Adipocyte (in vitro differentiated cells): ENCODE measurements at places on chromosomes 1 and 21.

DNA sequence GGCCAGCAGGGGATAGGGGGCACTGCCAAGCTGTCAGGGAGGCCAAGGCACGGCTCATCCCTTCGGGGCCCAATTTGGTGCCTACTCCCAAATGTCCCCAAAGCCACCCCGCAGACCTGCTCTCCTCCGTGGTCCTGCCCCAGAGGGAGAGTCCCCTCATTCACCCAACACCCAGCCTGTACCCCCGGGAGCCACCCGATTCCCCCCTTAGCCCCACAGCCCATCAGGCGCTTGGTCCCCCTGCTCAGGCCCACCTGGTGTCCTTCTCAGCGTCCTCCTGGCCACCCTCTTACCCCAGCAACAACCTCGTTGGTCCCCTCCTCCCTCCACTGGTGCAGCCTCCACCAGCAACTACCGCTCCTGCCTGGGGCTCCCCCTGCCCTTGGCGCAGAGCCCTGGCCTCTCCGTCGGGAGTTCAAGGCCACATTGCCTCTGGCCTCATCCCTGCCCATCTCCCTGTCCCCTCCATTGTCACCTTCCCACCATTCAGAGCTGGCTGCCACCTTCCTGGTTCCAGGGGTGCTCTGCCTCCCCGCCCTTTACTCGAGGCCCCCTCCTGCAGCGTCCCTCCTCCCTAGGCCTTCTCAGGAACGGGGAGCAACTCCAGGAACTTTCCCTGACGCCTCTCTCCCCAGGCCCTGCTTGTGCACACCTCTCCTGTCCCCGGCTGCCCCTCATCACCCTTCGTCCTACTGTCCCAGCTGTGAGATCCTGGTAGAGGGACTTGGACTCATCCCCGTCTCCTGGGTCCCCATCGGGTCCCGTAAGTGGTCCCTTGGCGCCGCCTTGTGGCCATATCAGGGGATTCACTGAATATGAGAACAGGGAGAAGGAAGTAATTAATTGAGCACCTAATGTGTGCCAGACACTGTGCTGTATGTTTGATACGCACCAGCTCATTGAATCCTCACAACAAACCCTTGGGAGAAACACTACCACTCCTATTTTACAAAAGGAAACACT is 73.9 kb downstream of the RAP1GAP start:
- DNase-seq, result peak; percentile 83

DNA sequence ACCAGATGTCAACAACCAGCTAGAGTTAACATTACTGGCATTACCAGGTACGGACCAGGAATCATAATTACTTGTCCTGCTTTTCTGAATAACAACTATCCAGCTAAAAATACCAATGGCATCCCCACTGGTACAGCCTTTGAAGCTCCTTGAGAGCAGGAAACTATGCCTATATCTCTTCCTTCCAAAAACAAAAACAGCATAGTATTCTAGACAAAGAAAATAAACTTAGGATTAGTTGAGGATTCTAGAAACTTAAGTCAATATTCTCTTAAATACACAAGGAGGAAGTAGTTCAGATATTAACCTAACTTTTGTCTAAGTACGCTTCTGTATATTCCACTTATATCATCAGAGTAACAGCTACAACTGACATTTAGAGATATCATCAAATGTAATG is 3.0 kb downstream of the FUBP1 start:
- DNase-seq, result peak; percentile 44

- DNase-seq, result no peak
These were observed 588.4 kb downstream of the AJAP1 start for GRCh38 chr1:5242850-5243249.

GRCh38 chr1:210696709-210697108 is 368.0 kb downstream of the HHAT start:
- DNase-seq, result no peak

- DNase-seq, result no peak
These were observed 81.3 kb downstream of the NEK7 start for GRCh38 chr1:198238121-198238520.

DNA sequence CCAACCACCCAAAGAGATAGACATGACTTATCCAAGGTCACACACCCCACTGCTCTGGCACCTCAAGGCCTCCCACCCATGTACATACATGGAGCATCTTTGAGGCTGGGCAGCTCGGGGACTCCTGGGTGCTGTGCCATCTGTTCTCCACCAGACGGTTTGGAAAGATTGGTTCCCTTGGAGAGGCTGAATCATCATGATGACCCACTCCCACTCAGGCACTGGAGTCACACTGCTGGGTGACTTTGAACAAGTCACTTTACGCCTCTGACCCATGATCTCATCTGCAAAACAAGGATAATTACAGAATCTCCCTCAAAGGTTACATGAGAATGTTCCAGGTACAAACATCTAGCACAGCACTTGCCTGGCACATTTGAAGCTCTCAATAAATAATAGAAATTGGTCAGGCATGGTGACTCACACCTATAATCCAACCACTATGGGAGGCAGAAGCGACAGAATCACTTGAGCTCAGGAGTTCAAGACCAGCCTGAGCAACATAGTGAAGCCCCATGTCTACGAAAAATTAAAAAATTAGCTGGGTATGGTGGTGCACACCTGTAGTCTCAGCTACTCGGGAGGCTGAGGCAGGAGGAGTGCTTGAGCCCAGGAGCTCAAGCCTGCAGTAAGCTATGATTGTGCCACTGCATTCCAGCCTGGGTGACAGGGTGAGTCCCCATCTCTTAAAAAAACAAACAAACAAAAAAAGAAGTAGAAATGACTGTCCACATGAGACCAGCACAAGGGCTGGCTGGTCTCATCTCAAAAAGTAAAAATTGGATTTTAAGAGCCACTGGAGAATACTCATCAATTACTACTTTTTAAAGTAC is 74.9 kb downstream of the RRAGC start:
- no peak for DNase-seq

DNA sequence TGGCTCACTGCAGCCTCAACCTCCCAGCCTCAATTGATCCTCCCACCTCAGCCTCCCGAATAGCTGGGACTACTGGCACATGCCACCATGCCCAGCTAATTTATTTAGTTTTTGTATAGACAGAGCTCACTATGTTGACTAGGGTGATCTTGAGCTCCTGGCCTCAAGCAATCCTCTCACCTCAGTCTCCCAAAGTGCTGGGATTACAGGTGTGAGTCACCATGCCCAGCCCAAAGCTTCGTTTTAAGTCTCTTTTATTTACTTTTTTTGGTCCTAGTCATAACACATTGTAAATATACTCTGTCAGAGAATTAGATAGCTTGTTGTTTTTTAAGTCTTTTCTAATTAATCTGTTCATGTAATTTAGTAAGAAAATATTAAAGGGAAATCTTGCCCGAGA is 42.8 kb downstream of the KCNK1 start:
- DNase-seq, result no peak

DNA sequence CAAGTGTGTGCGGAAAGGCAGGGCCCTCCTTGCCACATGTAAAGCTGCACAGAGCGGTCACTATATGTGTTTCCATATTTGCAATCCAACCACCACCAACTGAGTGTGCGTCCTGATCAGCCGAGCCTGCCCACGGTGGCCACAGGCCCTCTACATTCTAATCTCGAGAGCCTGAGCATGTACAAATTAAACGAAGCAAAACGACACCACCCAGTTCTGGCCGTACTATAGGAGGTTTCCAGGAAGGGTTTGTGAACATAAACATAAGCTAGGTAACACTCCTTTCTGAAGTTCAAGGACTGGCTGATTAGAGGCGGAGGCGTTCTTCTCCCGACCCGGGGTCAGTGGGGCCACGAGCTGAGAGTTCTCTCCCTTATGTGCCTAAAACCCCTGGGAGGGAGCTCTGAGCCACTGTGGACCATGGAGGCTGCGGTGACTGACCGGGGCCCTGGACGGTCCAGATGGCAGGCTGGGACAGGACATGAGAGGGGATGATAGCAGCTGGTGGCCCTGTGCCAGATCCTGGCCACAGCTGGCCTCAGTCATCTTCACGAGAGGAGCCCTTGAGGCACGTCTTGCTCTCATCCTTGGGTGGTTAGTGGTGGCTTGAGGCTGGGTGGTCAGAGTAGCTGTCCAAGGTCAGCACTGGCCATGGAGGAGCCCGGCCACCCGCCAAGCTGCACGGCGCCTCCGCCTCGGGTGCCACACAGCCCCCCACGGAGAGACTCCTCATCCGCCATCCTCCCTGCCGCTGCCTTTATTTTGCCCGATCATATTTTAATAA is 39.1 kb upstream of the TRAPPC10 start:
- DNase-seq, result no peak
